ENCODE measurements at places on chromosomes 11 and 22. TPM values are rescaled to one million over a fixed set of nuclear protein-coding genes. Genes with fewer than 3 reads are reported as not detected.

DNA sequence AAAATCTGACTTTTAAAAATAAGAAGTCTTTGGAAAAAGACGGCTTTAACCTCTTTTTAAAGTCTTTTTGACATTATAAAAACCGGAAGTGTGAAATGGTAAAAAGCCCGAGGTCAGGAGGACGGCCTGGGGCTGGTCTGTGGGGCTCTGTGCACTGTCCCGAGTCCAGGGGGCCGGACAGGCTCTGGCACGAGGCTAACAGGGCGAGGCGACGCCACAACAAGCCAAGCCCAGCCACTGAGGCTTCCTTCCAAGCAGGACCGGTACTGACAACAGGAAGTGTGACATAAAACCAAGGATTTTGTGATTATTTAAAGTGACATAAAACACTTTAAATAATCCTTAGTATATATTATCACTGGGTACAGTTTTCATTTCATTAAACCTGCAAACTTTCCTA lies 39.2 kb downstream of the BRD1 start:
- peak; percentile 56 for DNase-seq

GRCh38 chr11:111911563-111912401 lies at the start of gene CRYAB:
CRYAB (minus strand) TSS chr11:111911770; CDS start chr11:111911724, 46 bp downstream.
- DNase-seq = peak; percentile 68

DNA sequence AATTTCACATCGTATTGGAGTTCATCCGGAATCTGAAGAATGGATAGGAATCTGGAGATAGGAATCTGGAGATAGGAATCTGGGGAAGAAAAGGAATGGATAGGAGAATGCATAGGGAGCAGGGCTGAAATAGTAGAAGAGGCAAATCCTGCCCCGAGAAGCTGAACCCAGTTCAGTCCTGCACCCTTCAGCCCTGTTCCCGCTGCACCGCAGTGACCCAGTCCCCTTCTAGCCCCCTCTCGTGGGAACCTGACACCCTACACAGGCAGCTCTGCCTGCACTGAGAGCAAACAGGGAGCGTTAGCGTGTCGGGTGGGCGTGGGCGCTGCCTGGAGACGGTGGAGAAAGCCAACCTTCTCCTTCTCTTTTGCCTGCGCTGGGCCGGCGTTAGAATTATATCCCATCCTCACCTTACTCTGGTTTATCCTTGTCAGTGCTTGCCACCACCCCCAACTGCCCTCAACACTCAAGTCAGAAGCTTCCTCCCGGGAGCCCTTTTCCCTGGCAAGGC lies 1.0 kb upstream of the CCKBR start:
- no peak for DNase-seq

DNA sequence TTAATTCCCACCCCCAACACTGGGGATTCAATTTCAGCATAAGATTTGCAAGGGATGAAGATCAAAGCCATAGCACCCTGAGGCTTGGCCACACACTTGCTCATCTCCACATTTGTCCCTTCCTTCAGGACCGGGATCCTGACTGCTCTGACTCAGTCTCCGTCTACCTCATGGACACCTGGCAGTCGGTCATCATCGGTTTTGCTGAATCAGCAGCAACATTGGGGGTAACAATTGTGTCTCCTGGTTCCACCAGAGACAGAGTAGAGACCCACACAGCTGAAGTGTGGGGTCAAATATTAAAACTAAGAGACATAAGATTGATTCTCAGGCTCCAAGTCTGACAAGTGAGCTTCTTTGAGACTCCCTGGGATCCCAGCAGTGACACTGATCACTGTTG lies 34.6 kb downstream of the GGTLC2 start:
- no peak for DNase-seq

- peak; percentile 66 for DNase-seq
These were observed 39.3 kb upstream of the CELSR1 start for GRCh38 chr22:46576556-46577367.

DNA sequence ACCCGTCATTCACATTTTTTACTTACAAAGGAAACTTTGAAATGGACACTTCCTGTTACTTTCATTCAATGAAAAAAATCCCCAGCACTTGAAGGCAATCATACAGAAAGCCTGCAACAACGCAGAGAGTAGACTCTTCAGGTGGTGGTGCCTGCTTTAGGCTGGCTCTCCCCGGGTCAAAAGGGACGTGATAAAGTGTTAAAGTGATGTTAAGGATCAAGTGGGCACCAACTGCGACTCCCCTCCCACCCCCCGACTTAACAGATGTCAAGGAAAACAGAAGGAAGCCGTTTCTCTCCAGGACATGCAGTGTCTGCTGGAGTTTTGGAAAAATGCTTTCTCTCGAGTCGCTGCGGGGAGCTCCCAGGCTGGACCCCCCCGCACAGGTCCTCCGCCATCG lies 414 bp upstream of the PNPLA3 start:
- DNase-seq = no peak

DNA sequence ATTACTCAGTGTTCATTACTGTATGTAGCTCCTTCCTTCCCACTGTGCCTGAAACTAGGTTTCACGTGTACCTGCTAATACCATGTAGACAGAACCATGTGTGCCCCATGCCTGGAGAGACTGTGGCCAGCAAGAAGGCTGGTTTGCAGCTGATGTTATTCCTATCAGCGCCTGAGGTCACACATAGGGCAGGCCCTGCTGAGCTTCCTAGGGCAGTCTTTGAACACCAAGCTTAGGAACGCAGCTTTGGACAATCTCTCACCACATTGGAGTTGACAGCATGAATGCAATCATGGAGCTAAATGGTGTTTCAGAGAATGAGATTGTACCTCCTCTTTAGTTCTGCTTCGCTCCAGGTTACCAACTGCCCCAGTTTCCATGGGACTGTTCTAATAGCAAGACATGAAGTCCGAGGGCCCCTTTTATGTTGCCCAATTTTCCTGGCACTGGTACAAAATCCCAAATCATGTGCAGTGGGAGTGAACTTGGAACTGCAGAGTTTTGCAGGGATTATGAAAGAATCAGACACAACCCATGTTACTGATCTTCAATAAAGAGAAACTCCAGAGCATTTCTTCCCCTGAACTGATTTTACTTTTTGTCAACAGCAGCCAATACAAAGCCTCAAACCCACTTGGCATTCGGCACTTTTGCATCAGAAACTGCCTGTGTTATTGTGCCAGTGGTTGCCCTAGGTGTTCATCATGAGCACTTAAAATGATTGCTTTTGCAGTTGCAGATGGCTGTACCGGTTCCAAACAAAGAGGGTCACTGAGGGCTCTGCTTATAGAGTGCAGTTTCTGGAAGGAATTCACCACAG lies 154.2 kb upstream of the TTC12 start:
- DNase-seq = no peak

DNA sequence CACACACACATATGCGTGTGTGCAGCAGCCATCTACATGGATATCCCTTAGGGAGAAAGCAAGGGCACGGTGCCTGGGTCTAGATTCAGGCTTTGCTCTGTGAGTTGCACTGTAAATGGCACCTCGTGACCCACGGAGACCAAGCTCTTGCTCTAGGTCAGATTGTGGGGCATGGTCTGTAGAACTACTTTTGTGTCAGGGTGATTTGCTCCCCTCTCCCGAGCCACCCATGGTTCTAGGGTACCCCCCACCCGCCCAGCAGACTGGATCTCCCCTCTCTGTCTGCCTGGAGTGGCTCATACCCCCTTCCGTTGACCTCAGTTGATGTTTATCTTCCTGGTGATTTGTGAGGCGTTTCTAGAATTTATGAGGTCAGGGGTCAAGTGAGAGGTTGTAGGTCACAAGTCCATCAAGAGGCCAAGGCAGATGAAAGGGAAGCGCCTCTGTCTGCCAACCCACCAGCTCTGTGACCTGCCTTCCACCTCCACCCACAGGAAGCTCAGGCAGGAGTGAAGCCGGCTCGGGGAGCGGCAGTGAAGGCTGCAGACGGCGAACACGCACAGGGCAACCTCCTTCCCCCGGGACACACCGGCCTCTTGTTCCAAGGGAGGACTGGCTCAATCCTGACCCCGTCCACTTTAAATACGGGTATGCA lies 76.2 kb upstream of the TTLL12 start:
- peak; percentile 33 for DNase-seq

DNA sequence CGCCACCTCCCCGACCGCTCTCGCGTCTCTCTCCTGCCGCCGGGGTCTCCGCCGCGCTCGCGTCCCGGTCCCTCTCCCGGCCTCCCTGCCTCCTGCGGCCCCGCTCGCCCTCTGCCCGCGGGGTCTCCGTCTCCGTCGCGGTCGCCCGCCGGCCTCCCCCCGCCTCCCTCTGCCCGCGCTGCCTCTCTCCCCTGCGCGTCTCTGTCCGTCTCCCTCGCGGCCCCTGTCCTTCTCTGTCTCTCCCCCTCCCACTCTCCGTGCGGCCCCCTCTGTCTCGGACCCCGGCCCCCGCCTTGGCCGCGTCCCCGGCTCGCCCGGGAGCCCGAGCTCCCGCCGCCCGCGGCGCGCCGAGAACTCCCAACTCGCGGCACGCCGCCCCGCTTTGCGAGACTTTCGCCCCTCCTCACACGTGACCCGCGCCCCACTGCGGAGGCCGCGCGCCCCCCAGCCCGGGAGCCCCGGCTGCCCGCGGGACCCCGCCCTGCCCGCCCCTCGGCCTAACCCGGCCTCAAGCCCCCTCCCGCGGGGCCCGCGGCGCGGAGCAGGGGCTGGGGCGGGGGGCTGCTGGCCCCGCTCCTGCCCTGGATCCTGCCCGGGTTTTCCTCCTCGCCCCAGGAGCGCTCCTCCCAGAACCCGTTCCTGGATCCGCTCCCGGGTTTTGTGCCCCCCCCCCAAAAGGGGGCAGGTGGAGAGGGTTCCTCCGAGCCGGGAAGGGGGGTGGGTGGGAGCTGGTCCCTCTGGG lies 702 bp upstream of the KCNJ4 start:
- no peak for DNase-seq

DNA sequence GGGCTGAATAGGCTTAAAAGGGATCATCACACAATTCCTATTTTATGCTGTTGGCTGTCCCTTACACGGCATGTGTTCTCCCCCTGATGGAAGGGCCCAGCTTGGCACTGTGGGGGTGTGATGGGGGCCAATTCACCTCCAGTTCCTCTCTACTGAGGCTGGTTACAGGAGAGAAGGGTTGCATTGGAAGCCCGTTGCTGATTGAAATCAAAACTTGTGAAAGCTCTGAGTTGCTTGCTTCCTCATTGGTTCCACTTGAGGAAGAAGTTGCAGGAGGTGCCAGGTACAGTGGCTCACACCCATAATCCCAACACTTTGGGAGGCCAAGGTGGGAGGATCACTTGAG lies 13.3 kb upstream of the PRG2 start:
- DNase-seq = no peak

The MMP1 gene
- total RNA-seq = not detected

The ZNF214 gene
- total RNA-seq = 1.1 TPM

The SLC25A18 gene
- total RNA-seq = 40.4 TPM

The GAL3ST1 gene
- total RNA-seq = 8.0 TPM

The TBX10 gene
- total RNA-seq = 15.0 TPM

The FDXACB1 gene
- 3.4 TPM for total RNA-seq

All from transverse colon (tissue), 4 donors.